ENCODE measurements at places on chromosomes 16 and 17.
A peak's percentile ranks its signal among the peaks of the same experiment; 100 is the strongest.

- DNase-seq, result no peak
Measured at GRCh38 chr17:35973333-35974260, 7.7 kb downstream of the CCL16 start.

DNA sequence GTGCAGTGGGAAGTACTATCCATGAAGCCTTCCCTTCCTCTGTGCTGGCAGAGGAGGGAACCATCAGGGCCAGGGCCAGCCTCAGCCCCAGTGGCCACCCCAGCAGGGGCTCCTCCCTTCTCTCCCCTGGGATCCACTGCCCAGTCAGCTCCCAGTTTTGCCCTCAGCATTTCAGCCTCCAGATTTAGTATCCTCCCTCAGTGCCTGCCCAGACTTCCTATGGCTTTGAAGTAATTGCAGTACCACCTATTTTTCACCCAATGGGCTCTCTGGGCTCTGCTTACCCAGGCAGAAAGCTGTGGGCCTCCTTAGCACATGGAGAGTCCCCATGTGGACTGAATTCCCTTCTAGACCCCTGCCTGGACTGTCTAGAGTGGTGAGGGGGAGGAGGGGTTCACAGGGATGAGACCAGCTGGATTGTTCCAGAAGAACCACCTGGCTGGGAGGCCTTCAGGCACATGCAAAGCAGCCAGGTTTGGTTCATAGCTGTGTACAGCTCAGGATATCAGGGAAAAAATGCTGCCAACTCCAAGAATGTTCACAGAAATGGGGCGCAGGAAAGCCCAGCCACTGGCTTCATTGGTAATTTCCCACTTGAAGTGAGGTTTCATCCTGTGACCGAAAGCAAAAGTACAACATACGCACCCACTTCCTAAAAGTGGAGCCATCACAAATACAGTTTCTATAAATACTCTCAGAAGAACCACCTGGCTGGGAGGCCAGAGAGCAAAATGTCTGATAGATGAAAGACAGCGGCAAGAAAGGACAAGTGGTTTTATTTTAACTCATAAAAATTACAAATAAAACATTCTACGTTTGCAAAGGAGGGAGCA lies 15.2 kb upstream of the HERPUD1 start:
- DNase-seq, result no peak

- DNase-seq, result no peak
Measured at GRCh38 chr16:27595475-27595874, 45.5 kb downstream of the KATNIP start.

GRCh38 chr16:84292011-84292410 lies 2.7 kb upstream of the WFDC1 start:
- no peak for DNase-seq

GRCh38 chr17:55279203-55279602 lies 14.4 kb downstream of the HLF start:
- no peak for DNase-seq

DNA sequence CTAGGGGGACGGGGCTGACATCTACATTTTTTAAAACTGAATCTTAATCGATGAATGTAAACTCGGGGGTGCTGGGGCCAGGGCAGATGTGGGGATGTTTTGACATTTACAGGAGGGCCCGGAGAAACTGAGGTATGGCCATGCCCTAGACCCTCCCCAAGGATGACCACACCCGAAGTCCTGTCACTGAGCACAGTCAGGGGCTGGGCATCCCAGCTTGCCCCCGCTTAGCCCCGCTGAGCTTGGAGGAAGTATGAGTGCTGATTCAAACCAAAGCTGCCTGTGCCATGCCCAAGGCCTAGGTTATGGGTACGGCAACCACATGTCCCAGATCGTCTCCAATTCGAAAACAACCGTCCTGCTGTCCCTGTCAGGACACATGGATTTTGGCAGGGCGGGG lies 21.4 kb downstream of the ADAM11 start:
- no peak for DNase-seq

GRCh38 chr17:47873200-47874090 lies 22.5 kb upstream of the SP6 start:
- DNase-seq, result no peak

GRCh38 chr16:46866286-46866685 lies 17.9 kb upstream of the GPT2 start:
- no peak for DNase-seq

DNA sequence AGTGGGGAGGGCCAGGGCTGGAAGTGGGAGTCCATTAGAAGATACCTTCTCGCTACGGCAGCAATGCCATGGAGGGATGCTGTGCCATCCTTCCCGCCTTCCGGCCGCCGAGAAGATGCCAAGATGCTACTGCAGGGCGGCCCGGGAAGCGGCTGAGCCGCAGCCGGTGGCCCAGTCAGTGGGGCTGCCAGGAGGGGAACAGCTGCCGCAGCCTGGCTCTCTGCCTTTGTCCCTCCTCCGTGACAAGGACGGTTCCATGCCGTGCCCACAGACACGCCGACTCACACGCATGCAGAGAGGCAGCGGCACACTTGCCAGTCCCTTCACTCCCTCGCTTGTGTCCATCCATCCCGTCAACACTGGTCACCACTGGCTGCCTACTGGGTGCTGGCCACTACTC lies 20.2 kb upstream of the NCBP3 start:
- no peak for DNase-seq

DNA sequence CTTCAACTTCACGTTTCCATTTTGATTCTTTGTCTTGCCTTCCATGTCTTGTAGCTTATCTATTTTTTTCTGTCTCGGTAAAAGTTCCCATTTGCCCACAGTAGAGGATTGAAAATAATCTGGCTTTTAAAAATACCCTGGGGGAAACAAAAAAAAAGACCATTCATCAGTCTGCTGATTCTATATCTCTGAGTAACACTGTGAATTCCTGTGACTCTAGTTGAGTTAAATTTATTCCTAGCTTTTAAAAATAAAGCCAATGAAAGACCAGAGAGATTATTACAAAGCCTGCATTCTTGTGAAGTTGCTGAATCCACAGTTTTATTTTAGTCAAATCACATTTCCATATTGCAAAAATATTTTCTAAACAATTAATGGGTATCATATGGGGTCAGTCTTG lies 532.3 kb downstream of the CDH13 start:
- DNase-seq, result no peak

- DNase-seq, result no peak
Measured at GRCh38 chr17:56727876-56728617, 105.7 kb downstream of the C17orf67 start.

- DNase-seq, result no peak
Measured at GRCh38 chr17:33266611-33267010, 26.5 kb downstream of the ASIC2 start.

DNA sequence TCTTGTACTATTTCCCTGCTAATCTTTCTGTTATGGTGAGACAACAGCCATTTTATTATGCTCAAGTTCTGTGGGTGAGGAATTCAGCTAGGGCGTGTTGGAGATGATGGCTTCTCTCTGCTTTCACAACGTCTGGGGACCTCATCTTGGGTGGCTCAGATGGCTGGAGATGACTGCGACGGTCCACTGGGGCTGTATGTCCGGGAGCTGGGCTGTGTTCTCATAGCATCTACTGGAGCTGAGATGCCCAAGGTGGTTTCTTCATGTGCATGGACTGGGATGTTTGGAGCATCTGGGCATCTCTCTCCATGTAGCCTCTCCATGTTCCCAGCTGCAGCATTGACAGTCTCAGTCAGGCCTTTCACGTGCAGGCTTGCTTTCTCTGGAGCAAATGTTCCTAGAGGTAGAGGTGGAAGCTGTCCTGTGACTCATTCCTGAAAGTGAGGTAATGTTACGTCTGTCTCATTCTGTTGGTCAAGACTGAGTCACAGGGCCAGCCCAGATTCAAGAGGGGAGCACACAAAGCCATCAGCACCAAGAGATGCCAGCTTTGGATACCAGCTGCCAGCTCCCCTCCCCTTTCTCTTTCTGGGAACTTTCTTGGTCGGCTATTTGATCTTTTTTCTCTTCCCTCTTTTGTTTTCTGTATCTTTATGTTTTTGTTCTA lies 96.2 kb downstream of the RAP1GAP2 start:
- DNase-seq, result no peak

DNA sequence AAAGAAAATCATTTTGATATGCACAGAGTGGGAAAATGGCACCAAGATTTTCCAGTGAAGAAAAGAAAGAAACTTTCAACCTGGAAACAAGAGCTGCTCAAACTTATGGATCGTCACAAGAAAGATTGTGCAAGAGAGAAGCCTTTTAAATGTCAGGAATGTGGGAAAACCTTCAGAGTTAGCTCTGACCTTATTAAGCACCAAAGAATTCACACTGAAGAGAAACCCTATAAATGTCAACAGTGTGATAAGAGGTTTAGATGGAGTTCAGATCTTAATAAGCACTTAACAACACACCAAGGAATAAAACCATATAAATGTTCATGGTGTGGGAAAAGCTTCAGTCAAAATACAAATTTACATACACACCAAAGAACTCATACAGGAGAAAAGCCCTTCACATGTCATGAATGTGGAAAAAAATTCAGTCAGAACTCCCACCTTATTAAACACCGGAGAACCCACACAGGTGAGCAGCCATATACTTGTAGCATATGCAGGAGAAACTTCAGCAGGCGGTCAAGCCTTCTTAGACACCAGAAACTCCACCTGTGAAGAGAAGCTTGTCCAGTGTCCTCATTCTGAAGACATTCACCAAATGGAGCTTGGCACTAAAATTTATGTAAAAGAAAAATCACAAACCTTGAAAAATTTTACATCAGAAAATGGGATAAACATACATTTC lies 12.2 kb downstream of the ZNF75A start:
- no peak for DNase-seq

- no peak for DNase-seq
Measured at GRCh38 chr17:59534583-59534982, 30.8 kb upstream of the DHX40 start.

GRCh38 chr17:8041249-8041928 lies 2.5 kb downstream of the ALOX15B start:
- DNase-seq, result peak; percentile 47

DNA sequence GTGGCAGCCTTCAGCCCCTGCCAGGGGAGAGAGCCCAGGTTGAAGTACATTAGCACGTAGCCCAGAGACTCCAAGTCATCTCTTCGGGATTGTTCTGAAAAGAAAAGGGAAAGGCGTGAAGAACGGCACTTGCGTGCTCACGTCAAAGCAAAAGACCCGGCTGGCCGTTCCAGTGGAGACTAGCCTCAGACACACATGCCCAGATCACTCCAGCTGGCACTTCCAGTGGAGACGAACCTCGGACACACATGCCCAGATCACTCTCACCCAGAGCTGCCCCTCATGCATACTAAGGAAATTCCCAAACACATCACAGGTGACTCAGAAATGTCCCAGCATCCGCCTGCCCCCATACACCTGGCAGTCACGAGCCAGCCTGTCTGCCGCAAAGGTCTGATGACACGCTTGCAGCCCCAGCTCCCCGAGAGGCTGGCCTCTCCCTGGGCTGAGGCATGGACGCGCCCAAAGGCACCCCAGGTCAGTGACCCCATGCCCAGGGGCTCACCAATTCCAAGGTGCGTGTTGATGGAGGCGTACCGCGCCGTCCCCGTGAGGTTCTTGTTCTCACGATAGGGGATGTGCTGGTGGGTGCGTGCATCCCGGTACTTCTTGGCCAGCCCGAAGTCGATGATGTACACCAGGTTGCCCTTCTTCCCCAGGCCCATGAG lies 20.9 kb downstream of the CSNK1D start:
- DNase-seq, result no peak

DNA sequence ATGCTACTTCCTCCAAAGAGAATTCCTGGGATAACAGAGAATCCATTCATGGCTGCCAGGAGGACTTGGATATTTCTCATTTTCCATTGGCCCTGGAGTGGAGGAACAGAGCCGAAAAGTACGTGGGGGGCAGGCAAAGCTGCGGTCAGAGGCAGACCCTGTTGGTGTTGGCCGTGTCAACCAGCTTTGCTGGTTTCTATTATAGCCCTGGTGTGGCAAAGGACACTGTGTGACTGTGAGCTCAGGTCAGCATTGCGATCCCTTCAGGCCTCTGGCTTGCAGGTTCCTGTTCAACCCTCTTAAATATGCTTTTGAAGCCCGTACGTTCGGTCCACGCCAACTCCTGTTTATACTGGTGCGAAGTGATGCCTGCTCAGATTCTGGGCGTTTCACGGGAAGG lies 596.2 kb downstream of the MAF start:
- DNase-seq, result no peak

- no peak for DNase-seq
Measured at GRCh38 chr16:87240211-87241136, 76.7 kb downstream of the C16orf95 start.

GRCh38 chr16:88920618-88921590 lies 54.4 kb upstream of the PABPN1L start:
- no peak for DNase-seq

- DNase-seq, result no peak
Measured at GRCh38 chr16:4922721-4923342, 14.1 kb downstream of the PPL start.

DNA sequence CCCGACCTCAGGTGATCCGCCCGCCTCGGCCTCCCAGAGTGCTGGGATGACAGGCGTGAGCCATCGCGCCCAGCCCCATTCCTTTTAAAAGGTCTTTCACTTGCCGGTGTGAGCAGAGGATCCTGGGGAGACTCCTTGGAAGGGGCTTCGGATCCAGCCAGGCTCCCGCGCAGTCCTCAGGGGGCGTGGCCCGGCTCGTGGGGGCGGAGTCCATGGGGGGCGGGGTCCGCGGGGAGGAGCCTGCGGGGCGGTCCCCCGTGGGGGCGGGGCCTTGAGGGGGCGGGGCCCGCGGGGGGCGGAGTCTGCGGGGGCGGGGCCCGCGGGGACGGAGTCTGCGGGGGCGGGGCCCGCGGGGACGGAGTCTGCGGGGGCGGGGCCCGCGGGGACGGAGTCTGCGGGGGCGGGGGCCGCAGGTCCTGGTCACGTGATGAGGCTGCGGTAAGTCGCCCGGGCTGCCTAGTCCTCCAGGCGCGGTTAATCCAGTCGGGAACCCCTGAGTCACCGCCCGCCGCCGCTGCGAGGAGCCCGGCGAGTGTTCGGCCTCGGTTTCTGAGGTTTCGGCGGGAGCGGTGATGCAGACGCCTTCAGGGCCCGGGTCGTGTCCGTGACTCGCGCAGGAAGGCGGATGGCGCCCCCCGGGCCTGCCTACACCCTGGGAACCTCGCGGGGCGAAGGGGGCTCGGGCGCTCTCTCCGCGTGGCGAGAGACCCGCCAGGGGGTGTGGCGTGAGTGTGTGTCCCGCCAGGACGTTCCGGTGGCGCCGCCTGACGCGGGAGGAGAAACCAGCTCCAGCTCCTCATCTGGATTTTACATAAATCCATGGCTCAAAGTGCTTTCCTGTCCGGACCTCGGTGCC lies 23.6 kb upstream of the ABR start:
- no peak for DNase-seq

- DNase-seq, result no peak
Measured at GRCh38 chr16:24853169-24853824, 7.5 kb downstream of the SLC5A11 start.

- DNase-seq, result no peak
Measured at GRCh38 chr17:11109106-11109505, 131.9 kb upstream of the SHISA6 start.

DNA sequence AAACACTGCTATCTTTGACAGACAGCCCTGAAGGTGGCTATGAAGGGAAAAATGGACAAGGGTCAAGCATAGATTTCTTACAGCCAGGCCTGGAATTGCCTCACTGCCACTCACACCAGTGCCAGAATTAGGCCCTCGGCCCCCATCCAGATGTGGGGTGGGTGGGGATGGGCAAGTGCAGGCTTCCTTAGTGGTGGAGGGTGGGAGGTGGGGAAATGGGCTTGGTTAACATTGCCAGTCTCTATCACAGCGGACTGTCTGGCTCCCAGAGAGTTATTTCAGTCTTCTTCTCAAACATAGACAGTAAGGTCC lies 24.9 kb downstream of the B9D1 start:
- DNase-seq, result no peak

Data from SK-N-MC (cell line).